A673 (cell line): ENCODE measurements at places on chromosomes 4 and X.
A peak's percentile ranks its signal among the peaks of the same experiment; 100 is the strongest.

DNA sequence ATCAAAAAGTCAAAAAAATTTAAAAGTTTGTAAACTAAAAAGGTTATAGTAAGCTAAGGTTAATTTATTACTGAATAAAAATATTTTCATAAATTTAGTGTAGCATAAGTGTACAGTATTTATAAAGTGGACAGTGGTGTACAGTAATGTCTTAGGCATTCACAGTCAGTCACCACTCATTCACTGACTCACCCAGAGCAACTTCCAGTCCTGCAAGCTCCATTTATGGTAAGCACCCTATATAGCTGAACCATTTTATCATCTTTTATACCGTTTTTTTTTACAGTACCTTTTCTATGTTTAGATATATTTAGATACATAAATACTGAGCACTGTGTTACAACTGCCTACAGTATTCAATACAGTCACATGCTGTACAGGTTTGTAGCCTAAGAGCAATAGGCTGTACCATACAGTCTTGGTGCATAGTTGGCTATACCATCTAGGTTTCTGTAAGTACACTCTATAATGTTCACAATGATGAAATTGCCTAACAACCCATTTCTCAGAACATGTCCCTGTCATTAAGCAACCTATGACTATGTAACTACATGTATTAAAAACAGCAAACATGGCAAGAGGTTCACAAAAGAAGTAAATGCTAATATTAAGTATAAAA is 18.6 kb downstream of the ACSL4 start:
- H3K36me3 ChIP-seq, result no peaks in the 10 kb centered on the region
- no peak for DNase-seq
- H3K4me3 ChIP-seq, result no peak overlapping the region
- H3K4me1 ChIP-seq, result peaks cover 8% of the 10 kb centered on the region
- no peaks in the 10 kb centered on the region for H3K27me3 ChIP-seq

GRCh38 chr4:88457307-88458103 is 586 bp downstream of the HERC5 start:
- peaks cover 14% of the 10 kb centered on the region for H3K27me3 ChIP-seq
- H3K27ac ChIP-seq, result no peak overlapping the region
- H3K4me3 ChIP-seq, result peak overlapping the region; percentile 46
- H3K4me1 ChIP-seq, result no peaks in the 10 kb centered on the region
- no peaks in the 10 kb centered on the region for H3K36me3 ChIP-seq
- DNase-seq, result no peak

DNA sequence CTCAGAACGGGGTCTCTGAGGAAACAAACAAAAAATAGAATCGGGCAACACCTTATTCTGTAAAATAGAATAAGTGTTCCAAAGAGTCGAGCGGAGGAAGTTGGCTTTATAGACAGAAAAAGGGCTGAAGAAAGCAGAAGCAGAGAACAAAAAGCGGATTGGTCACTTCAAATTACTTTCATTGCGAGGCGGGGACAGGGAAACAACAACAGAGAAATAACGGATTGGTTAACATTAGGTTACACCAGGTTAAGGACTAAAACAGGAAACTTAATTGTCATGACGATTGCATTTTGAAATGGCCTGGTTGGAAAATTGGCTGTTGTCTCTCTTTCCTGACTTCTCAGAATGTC is 433 bp upstream of the COQ2 start:
- H3K4me1 ChIP-seq, result no peaks in the 10 kb centered on the region
- H3K36me3 ChIP-seq, result no peaks in the 10 kb centered on the region
- H3K4me3 ChIP-seq, result peak overlapping the region; percentile 64

DNA sequence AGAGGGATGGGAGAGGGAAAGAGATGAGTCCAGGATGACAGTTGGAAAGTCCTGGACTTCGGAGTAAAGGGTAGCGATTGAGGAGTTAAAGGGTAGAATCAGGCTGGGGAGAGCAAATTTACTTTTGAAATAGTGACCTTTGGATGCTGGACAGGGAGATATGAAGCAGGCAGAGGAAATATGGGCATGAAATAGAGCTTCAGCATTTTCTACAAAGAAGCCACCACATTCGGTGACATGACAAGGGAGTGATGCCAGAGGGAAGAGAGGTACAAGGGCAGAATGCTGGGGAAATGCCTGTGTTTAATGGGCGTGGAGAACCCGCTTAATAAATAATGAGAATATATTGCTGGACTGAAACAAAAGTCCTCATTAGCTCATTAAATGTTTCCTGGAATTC is 92.7 kb downstream of the TBL1X start:
- no peak overlapping the region for H3K27ac ChIP-seq
- H3K4me1 ChIP-seq, result no peaks in the 10 kb centered on the region
- H3K27me3 ChIP-seq, result no peaks in the 10 kb centered on the region

DNA sequence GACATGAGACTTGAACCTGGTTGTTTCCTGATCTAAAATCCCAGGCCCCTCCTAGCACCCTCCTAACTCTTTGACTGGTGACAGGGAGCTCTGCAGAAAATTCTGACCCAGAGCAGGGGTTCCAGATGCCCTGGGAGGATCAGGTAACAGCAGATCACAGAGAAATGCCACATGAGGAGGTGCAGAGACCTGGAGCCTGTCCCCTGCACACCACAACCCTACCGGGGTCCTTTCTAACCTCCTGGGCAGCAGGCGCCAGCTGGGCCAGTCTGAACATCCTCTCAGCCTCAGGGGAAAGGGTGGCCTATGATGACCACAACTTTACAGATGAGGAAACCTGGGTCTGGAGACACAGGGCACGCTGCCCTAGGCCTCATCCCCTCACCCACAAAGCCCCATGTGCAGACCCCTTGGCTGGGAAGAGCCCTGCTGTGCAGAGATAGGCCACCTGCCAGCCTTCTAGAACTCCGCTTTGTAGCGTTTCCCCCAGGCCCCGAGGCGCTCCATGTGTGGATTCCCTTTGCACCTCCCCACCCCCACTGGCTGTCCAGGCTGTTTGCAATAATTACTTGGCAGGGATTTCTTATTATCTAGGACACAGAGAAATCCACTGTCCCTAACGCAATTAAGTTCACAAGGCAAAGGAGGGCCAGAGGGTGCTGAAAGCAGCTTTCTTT is 36.5 kb downstream of the WDR1 start:
- no peaks in the 10 kb centered on the region for H3K4me1 ChIP-seq
- H3K4me3 ChIP-seq, result no peak overlapping the region
- no peak for DNase-seq

DNA sequence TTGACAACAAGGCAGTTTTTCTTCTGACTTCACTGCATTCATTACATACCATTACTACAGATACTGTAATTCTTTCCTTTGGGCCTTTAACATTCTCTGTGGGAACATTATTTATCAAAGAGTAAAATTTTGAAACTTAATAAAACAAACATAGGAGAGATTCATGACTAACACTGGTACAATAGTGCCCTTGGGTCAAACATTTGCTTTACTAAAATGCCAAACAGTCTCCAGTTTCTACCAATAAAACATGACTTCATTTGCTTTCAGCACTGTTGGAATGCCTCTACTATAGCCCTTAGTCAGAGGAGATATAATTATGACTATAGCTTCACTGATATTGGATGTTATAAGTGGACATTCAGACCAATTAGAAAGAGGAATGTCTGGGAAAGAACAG is 481.5 kb downstream of the PACRGL start:
- no peaks in the 10 kb centered on the region for H3K4me1 ChIP-seq
- DNase-seq, result no peak
- H3K4me3 ChIP-seq, result no peak overlapping the region
- H3K27ac ChIP-seq, result no peak overlapping the region
- H3K27me3 ChIP-seq, result no peaks in the 10 kb centered on the region

GRCh38 chrX:46573892-46574773 is 568 bp downstream of the CHST7 start:
- no peaks in the 10 kb centered on the region for H3K36me3 ChIP-seq
- H3K27me3 ChIP-seq, result no peaks in the 10 kb centered on the region
- H3K4me3 ChIP-seq, result peak overlapping the region; percentile 58
- H3K4me1 ChIP-seq, result peaks cover 28% of the 10 kb centered on the region
- H3K27ac ChIP-seq, result no peak overlapping the region

- no peaks in the 10 kb centered on the region for H3K36me3 ChIP-seq
- H3K4me1 ChIP-seq, result peaks cover 24% of the 10 kb centered on the region
- H3K27ac ChIP-seq, result no peak overlapping the region
- peak overlapping the region; percentile 16 for H3K4me3 ChIP-seq
Measured at GRCh38 chr4:115675719-115676118, 562.3 kb upstream of the NDST4 start.

- no peaks in the 10 kb centered on the region for H3K4me1 ChIP-seq
- no peaks in the 10 kb centered on the region for H3K27me3 ChIP-seq
- no peaks in the 10 kb centered on the region for H3K36me3 ChIP-seq
- H3K4me3 ChIP-seq, result no peak overlapping the region
Measured at GRCh38 chr4:151025759-151026158, 10.7 kb upstream of the LRBA start.

- no peak for DNase-seq
- no peaks in the 10 kb centered on the region for H3K4me1 ChIP-seq
- peaks cover 4% of the 10 kb centered on the region for H3K27me3 ChIP-seq
- H3K27ac ChIP-seq, result no peak overlapping the region
Measured at GRCh38 chrX:19799319-19800182, 87.8 kb downstream of the SH3KBP1 start.

DNA sequence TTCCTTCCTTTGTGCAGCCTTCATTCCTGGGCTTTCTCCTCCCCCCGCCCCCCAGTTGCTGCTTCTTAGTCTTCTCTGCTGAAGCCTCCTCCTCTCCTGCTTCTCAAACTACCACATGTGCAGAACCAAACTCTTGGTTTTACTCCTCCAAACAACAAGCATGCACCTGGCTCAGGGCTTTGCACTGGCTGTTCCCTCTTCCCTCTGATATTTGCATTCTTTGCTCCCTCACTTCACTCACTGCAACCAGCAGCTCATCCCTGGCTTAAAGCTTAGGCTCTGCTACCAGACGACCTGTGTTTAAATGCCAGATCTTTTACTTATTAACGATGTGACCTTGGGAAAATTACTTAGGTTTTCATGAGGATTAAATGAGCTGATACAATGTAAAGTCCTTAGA is 51.4 kb downstream of the MED28 start:
- no peaks in the 10 kb centered on the region for H3K4me1 ChIP-seq
- no peak for DNase-seq
- H3K36me3 ChIP-seq, result no peaks in the 10 kb centered on the region
- no peak overlapping the region for H3K27ac ChIP-seq
- no peaks in the 10 kb centered on the region for H3K27me3 ChIP-seq
- H3K4me3 ChIP-seq, result no peak overlapping the region

- H3K27ac ChIP-seq, result no peak overlapping the region
- H3K4me1 ChIP-seq, result no peaks in the 10 kb centered on the region
- H3K36me3 ChIP-seq, result no peaks in the 10 kb centered on the region
- no peak for DNase-seq
Measured at GRCh38 chrX:20382518-20383297, 116.0 kb upstream of the RPS6KA3 start.

- H3K4me3 ChIP-seq, result no peak overlapping the region
- no peaks in the 10 kb centered on the region for H3K4me1 ChIP-seq
- H3K27ac ChIP-seq, result no peak overlapping the region
Measured at GRCh38 chrX:22383988-22384387, 111.3 kb downstream of the CBLL2 start.

DNA sequence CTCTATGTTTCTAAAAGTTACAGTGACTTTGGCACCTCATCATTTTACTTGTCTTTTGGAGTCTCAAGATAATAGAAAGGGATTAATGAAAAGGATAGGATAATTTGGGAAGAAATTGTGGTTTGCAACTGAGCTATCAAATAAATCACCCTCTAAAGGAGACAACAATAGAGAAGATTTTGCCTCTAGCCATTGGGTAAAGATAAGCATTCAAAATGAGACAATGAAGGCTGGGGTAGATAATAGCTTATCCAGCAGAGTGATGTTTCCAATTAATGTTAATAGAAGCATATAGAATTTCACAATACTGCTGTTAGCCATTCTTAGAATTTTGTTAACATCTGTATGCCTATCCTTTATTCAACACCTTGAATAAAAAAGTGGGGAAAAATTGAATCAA is 1177.6 kb downstream of the ADGRL3 start:
- H3K4me3 ChIP-seq, result no peak overlapping the region
- H3K27ac ChIP-seq, result no peak overlapping the region
- no peaks in the 10 kb centered on the region for H3K27me3 ChIP-seq
- H3K36me3 ChIP-seq, result no peaks in the 10 kb centered on the region

DNA sequence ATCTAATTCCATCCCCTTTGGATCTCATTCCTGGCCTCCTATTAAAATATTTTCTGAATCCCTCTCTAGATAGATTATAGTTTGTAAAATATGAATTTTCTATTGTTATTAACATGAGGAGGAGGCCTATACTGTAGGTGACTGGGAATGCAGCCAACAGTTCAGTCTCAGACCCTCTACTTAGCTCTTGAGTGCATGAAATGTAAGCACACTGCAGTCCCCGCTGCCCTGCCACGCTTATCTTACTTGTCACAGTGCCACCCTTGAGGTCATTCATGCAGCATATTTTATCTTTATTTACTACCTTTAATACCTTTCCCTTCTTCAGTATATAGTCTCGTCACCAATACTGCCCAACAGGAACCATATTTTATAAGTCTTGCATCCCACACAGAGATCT is 151.0 kb downstream of the CAMK2D start:
- no peaks in the 10 kb centered on the region for H3K4me1 ChIP-seq
- no peak for DNase-seq
- no peaks in the 10 kb centered on the region for H3K36me3 ChIP-seq
- H3K27ac ChIP-seq, result no peak overlapping the region
- H3K27me3 ChIP-seq, result no peaks in the 10 kb centered on the region

- H3K27me3 ChIP-seq, result no peaks in the 10 kb centered on the region
- peaks cover 29% of the 10 kb centered on the region for H3K36me3 ChIP-seq
- peaks cover 7% of the 10 kb centered on the region for H3K4me1 ChIP-seq
Measured at GRCh38 chr4:139511320-139511719, 44.7 kb downstream of the SETD7 start.

- no peaks in the 10 kb centered on the region for H3K4me1 ChIP-seq
- H3K4me3 ChIP-seq, result no peak overlapping the region
- no peak overlapping the region for H3K27ac ChIP-seq
- peaks cover 88% of the 10 kb centered on the region for H3K36me3 ChIP-seq
- H3K27me3 ChIP-seq, result no peaks in the 10 kb centered on the region
Measured at GRCh38 chr4:128854433-128854832, 44.9 kb downstream of the JADE1 start.

- no peak for DNase-seq
- H3K4me3 ChIP-seq, result no peak overlapping the region
- H3K27me3 ChIP-seq, result no peaks in the 10 kb centered on the region
- H3K36me3 ChIP-seq, result no peaks in the 10 kb centered on the region
- H3K27ac ChIP-seq, result peak overlapping the region; percentile 42
Measured at GRCh38 chr4:152104901-152105357, 344.1 kb upstream of the GATB start.

- H3K27ac ChIP-seq, result no peak overlapping the region
- no peaks in the 10 kb centered on the region for H3K27me3 ChIP-seq
- no peaks in the 10 kb centered on the region for H3K36me3 ChIP-seq
Measured at GRCh38 chr4:59570860-59571476, 1629.2 kb upstream of the ADGRL3 start.
